ENCODE measurements at places on chromosomes 1 and 21.

- no peak for DNase-seq
Observed at GRCh38 chr1:226046240-226046639, 16.3 kb upstream of the H3-3A start.

DNA sequence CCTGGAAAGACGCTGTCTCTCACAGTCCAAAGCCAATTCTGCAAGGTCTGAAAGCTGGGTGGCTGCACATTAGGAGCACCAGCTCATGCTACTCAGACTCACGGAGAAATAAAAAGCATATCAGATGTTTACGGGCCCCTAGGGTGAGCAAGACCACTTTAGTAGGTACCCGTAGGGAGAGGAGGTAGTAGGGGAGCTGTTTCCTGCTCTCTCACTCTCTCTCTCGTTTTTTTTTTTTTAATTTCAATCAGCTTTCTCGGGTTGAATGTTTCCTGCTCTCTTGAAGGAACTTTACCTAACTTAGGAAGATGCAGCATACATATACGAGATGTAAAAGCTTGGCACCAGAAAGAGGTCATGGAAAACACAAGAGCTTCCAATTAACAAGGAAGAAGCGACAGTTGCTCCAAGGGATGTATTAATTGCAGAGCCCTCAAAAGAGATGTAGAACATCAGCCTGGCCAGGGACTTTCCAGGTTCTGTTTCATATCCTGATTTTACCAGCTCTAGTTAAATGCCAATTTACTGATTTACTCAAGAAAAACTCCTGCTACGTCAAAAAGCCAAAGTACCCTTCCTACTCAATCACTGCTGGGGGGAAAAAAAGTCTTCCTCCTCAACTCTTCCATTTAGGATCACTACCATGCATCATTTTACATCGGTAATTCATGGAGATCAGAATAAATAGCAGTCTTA, 3.1 kb downstream of the LORICRIN start:
- no peak for DNase-seq

DNA sequence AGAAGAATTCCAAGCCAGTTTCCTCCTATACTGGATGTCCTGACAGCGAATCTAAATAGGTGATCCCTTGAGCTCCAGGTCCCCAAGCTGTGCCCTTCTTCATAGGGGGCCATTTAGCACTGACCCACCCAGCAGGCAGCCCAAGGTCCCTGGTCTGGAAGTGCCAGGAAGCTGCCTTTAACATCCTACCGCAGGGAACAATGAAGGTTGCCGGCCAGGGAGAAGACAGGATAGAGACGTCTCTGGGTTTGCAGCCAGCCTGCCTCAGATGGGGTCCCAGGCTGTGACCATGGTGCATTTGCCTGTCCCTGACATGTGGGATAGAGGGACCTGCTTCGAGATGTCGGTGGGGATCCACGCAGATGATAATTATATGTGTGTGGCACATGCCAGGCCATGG, 2.7 kb upstream of the RIPK4 start:
- DNase-seq: no peak

DNA sequence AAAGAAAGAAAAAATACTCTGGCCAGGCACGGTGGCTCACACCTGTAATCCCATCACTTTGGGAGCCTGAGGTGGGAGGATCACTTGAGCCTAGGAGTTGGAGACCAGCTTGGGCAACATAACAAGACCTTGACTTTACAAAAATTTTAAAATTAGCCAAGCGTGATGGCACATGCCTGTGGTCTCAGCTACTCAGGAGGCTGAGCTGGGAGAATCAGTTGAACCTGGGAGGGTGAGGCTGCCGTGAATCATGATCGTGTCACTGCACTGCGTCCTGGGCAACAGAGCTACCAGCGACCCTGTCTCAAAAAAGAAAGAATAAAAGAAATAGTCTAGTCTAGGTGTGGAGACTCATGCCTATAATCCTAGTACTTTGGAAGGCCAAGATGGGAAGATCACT, 22.3 kb downstream of the RRP1B start:
- DNase-seq: no peak

DNA sequence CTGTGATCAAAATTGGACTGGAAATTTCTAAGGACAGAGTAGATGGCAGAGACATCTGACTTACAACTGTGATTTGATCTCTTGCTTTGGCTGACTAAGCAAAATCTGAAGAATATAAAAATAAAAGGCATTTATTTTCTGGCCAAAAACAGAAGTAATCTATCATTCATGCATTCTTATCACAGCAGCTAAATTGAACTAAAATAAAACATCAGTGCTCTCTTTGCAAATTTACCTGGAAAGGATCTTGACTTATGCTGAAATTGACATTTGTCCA, 81.4 kb upstream of the ZNF678 start:
- DNase-seq: no peak

GRCh38 chr1:99811075-99811474, 39.1 kb upstream of the AGL start:
- no peak for DNase-seq

DNA sequence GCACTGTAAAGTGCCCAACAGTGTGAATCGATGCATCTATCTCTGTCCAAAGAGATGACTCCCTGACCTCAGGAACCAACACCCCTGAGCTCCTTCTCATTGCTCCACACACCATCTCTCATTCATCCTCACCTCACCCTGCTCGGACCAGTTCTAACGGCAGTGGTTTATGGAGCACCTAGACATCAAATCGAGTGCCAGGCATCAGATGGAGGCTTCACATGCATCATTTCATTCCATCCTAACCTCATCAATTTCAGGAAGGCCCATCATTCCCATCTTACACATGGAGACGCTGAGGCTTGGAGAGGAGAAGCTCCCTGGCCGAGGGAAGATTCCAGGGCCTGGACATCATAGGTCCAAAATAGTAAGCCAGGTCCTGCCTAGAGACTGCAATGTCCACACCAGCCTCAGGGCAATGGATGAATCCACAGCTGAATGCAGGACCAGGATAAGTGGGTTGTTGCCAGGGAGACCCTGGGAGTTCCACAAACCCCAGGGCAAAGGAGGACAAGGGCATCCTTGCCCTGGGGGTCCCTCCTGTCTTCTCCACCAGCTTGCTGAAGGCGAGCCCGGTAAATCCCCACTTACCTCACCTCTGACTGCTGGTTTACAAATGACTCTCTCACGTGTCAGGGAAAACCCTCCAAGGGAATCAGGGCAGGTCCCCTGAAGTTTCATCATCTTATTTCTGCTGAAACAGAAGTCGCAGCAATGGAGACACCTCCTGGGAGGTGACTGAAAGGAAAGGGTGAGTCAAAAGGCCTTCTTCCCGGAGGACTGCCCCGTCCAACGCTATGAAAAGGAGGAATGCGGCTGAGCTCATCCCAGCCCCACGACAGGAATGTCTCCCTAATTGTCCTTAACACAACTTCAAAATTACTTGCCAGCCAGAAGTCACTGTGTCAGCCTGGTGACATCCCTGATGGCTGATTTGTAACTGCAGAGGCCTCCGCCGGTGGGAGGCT, 9.0 kb upstream of the IFFO2 start:
- no peak for DNase-seq

- no peak for DNase-seq
Observed at GRCh38 chr1:50371749-50372148, 51.5 kb downstream of the DMRTA2 start.

- no peak for DNase-seq
Observed at GRCh38 chr1:16986560-16986959, 6.1 kb upstream of the MFAP2 start.

- no peak for DNase-seq
Observed at GRCh38 chr1:45038240-45038639, 26.2 kb downstream of the UROD start.

DNA sequence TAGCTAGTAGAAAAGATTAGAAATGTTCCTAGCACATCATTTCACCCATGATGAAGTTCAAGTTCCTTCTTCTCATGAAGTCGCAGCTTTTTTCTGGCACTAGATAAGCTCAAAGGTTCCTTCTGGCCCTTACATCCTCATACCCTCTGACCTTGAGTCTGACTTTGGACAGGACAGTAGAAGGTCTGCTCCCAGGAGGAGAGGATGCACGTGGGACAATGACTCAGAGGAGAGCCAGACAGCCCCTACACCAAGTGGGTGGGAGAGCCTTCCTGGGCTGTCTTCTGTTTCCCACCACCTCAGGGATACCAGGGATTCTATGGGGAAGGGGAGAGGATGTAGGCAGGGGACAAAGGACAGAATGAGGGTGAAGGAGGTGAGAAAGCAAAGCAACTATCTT, 86.0 kb downstream of the HHIPL2 start:
- no peak for DNase-seq

DNA sequence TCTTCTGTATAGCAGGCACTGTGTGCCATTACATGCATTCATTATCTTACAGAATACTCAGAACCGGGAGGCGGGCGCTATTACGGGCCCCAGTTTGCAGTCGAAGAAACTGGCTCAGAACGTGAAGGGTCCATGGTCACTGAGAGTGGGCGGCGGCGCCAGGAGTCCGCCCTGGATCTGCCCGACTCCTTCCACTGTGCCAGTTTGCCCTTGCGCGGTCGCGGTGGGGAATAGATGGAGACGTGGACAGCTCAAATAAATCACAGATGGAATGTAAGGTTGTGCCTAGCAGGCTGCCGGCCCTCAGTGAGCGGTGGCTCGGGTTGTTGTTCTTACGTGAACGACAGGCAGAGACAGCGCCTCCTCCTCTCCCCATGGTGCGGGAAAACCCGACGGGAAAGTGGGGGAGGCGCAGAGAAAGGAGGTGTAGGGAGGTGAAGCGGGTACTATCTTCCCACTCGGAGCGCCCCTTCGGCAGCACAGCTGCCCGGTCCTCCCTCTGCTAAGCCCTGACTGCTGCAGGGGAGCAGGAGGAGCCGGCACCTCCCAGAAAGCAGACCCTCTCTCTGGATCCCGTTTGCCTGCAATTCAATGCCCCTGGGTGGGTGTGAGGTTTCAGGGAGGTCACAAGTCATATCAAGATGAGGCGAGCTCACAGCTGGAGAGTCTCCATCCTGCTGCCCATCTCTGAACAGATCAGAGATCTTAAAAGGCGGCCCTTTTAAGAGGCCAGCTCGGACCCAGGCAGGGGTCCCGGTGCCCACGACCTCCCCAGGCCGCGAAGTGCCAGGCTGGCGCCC, 1.1 kb downstream of the COL9A2 start:
- no peak for DNase-seq

GRCh38 chr1:201619513-201619912, 80.6 kb downstream of the NAV1 start:
- no peak for DNase-seq

GRCh38 chr1:21344750-21345443, 54.6 kb upstream of the ECE1 start:
- DNase-seq: no peak

DNA sequence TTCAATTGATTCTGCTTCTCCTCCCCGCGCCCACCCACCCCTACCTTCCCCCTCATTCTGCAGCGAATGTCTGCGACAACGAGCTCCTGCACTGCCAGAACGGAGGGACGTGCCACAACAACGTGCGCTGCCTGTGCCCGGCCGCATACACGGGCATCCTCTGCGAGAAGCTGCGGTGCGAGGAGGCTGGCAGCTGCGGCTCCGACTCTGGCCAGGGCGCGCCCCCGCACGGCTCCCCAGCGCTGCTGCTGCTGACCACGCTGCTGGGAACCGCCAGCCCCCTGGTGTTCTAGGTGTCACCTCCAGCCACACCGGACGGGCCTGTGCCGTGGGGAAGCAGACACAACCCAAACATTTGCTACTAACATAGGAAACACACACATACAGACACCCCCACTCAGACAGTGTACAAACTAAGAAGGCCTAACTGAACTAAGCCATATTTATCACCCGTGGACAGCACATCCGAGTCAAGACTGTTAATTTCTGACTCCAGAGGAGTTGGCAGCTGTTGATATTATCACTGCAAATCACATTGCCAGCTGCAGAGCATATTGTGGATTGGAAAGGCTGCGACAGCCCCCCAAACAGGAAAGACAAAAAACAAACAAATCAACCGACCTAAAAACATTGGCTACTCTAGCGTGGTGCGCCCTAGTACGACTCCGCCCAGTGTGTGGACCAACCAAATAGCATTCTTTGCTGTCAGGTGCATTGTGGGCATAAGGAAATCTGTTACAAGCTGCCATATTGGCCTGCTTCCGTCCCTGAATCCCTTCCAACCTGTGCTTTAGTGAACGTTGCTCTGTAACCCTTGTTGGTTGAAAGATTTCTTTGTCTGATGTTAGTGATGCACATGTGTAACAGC, 339.9 kb downstream of the NTNG1 start:
- no peak for DNase-seq

DNA sequence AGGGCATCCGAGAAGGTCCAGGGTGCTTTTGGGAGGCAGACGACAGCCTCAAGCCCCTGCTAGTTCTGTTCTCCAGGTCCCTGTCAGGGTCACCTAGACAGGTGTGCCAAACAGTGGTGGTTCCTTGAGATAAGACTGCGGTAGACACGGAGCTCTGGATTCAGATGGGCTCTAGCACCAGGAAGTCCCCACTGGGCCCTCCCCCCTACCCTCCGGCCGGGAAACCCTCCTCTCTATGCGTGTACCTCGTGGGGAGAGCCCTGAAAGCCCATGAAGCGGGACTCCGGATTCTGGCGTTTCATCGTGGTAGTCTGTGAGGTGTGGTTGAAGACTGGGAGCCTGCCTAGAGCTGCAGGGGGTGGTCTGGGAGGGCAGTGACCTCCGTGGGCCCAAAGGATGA, 2.1 kb upstream of the KCNA2 start:
- DNase-seq: no peak

DNA sequence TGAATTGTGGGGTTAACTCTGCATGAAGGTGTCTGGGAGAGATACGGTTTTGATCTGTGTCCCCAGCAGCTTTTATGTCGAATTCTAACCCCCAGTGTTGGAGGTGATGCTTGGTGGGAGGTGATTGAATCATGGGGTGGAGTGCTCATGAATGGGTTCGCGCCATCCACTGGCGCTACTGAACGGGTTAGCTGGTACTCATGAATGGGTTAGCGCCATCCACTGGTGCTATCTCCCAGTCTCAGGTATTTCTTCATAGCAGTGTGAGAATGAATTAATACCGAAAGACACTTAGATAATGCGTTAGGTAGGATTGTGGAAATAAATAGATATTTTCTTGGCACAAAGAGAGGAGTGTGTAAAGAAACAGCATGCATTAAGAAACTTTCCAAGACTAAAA, 32.9 kb upstream of the CLDN8 start:
- no peak for DNase-seq
